NCI-H1105 treated with DMSO at 0.1 percent for 48 hours (cell line): ENCODE measurements at places on chromosomes 12 and 14.
A peak's percentile ranks its signal among the peaks of the same experiment; 100 is the strongest.

- DNase-seq, result no peak
Measured at GRCh38 chr14:69320581-69321365, 60.8 kb downstream of the GALNT16 start.

- no peak for DNase-seq
Measured at GRCh38 chr14:60867503-60868172, 113.2 kb downstream of the TRMT5 start.

DNA sequence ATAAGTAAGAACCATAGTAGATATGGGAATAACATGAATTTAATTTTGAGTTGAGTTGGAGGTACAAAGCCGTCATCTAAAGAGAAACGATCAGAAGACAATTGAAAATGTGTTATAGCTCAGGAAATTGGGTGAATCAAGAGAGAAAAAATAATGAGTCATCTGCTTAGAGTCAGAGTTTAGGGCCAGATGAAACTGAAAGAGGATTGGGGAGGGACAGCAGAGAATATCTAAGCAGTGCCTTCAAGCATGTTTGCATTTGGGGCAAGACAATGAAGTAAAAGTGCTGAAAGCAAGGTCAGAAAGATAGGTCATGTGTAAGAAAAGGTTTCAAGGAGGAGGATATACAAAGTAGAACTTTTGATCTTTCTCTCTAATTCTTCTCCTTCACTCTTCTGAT is 49.4 kb downstream of the SLC15A5 start:
- no peak for DNase-seq

- no peak for DNase-seq
Measured at GRCh38 chr14:92175811-92176210, 54.0 kb downstream of the CPSF2 start.

GRCh38 chr12:9667403-9668160 is 1.9 kb upstream of the CLEC2D start:
- DNase-seq, result no peak

- no peak for DNase-seq
Measured at GRCh38 chr12:70779250-70779649, 141.3 kb downstream of the PTPRR start.

- DNase-seq, result no peak
Measured at GRCh38 chr14:54197369-54197768, 199.4 kb upstream of the CDKN3 start.

DNA sequence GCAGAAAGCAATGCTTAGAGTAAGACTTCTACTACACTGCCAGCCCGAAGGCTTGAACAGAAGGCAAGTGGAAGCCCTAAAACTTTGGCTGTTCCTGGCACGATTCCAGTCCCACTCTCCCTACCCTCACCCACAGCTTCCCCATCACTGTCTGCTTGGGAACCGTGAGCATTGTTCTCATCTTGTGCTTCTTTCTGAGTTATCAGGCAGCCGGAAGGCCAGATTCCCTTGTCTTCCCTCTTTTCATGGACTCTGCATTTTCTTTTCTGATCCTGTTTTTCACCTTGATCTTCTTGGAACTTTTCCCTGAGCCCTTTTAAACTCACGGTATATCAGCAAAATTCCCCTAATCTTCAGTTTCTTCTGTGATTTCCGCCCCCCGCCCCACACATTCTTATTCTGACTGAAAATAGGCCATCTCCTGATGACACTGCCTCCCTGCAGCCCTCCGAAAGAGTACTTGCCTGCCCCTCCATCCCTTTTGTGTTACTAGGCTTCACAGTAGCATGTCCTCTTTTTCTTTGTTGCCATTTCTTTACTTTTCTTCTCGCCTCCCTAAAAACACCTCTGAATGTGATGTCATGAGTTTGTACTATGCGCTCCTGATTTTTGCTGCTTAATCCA is 29.9 kb downstream of the RCOR1 start:
- DNase-seq, result no peak

- DNase-seq, result no peak
Measured at GRCh38 chr12:104805186-104805585, 152.9 kb downstream of the SLC41A2 start.

DNA sequence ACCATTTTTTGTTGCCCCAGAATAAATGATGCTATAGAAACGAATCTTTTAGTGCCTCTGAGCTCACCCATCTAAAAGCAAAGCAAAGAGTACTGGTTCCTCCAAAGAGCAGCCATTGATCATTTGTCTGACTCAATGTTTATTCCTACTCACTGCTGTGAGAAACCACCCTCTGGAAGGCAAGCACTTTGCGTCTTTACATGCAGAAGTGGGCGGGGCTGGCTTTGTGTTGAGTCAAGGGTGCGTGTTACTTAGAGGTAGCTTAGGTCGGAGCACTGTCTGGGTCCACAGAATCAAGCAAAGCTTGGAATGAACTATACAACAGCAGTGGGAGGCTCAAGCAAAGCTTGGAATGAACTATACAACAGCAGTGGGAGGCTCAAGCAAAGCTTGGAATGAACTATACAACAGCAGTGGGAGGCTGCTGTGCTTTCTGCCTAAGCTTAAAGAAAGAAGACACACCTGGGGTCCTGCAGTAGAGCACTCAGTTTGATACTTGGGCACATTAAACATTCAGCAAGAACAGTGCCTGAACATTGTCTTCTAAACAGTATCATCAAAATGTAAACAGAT is 77.2 kb upstream of the PRICKLE1 start:
- no peak for DNase-seq

- DNase-seq, result peak; percentile 56
Measured at GRCh38 chr14:70641548-70642302, at the start of gene TTC9. TTC9 (plus strand) TSS chr14:70641916; CDS start chr14:70642130, 214 bp downstream.

- no peak for DNase-seq
Measured at GRCh38 chr12:56932146-56932545, 2.1 kb downstream of the SDR9C7 start.

DNA sequence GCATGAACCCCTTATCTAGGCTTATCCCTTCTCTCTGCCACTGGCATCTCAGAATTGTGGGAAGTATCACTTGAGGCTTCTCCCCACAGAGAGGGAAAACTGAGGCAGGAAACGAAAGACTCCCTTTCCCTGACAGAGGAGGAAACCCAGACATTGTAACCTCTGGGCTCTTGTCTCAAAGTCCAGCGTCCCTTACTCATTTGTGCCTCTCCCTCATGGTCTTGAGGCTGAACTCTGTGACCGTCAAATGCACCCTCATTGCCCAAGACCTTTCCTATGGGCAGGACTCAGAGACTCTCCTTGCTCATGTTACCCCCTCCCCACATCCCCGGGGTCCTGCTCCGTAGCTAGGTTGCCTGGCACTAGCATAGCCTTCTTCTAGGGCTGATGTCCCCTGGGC is 3.8 kb downstream of the CACNB3 start:
- DNase-seq, result no peak

GRCh38 chr12:1405619-1406018 is 188.8 kb downstream of the FBXL14 start:
- no peak for DNase-seq

GRCh38 chr12:125247477-125247876 is 182.2 kb downstream of the AACS start:
- DNase-seq, result no peak

GRCh38 chr12:62783881-62784280 is 151.1 kb downstream of the PPM1H start:
- DNase-seq, result no peak

DNA sequence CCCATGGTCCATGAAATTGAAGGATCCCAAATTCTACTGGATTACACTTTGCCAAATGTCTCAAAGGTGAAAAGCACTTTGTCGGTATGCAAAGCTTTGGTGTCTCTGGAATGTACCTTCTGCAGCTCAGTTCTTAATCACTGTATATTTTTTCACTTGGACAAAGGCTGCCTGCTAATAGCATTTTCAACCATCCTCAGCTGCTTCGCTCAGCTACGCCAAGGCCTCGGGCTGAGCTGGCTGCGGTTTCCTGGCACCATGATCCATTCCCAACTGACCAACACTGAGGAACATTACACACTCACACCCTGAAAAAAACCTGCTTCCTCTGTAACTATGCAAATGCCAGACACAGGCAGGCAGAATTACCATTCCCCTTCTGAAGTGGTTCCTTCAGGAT is 335.2 kb downstream of the DPF3 start:
- no peak for DNase-seq

DNA sequence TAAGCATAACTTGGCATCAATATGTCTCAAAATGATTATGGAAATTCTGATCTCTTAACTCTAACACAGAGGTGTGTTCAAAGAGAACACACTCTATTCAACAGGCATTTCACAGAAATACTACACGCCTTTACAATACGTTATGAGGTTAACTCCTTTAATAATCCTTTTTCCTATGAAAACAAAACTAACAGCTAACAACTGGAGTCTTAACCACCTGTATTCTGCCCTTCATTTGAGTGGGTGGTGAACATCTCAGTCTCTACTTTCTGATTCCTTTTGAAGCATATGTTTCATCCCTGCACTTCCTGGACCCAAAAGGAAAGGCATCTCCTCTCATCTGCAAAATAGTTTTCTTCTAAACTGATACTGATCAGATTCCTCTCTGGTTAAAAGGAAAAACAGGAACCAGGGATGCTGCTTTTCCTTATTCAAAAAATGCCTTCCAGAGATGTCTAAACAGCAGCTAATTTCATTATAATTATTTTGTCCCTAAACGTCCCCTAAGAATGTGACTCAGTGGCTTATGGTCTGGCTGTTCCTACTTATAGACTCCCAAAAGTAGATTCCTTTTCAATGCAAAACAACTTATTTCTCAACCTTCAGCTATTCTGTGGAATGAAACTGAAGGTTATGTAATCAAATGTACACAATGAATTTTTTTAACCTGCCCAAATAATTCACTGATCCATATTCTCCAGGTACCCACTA is 24.1 kb downstream of the ITPR2 start:
- no peak for DNase-seq

- no peak for DNase-seq
Measured at GRCh38 chr12:109741286-109741969, 27.8 kb downstream of the FAM222A start.

DNA sequence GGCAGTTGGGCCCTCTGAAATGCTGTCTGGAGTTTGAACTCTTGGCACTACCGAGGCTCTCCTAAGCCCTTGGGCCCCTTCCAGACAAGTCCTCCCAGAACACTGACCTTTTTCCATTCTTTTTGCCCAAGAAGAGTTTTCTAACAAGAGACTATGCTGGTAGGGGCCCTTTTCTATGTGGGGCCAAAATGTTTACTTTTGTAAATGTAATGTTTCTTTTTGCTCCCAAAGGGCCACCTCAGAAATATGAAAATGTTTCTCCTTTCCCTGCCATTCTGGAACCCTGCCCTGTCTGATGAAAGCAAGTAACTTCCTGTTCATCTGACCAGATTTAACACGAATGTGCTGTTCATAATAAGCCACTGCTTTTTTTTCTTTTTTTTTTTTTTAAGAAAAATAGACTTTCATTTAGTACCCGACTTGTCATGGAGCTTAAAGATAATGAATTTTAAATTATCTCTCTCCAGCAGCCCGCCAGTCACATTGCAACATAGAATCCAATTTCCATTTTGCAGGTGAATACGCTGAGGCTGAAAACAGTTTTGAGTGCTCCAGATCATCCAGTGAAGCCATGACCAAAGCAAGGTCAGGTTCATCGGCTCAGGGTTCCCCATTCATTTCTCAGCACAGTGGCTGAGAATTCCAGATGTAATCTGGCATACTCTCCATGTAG is 169.9 kb downstream of the DPF3 start:
- DNase-seq, result no peak

GRCh38 chr14:106185837-106186233 is 659.5 kb downstream of the TMEM121 start:
- DNase-seq, result no peak

DNA sequence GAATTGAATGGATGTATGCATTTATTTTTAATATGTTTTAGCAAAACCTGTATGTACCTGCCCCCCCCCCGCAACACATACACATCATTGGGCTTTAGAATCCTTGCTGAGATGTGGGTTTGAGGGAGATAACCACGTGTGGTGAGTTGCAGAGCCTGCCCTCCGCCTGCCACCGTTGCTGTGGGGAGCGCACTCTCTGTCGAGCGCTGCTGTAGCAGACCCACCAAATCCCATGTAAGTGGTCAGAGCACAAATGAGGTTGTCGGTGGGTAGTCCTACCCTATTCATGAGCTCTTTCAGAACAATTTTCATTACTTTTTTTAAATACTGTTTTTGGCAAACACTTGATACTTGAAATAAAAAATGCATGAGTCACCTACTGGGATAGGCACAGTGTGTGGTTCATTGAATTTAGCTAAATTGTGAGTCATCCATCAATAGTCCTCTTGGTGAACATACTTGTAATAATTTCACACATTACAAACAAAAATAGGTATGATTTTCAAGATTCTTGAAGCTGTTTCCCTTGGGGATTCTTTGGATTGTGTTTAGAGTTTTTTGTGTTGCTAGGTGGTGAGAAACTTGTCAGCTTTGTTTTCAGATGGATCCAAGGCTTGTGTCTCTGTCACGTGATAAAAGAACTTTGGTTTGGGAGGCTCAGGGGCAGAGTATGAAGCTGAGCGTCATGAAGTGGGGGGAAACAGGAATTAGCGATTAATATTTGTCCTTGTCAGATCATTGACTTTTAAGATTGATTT is 107.6 kb downstream of the PTCSC3 start:
- no peak for DNase-seq

DNA sequence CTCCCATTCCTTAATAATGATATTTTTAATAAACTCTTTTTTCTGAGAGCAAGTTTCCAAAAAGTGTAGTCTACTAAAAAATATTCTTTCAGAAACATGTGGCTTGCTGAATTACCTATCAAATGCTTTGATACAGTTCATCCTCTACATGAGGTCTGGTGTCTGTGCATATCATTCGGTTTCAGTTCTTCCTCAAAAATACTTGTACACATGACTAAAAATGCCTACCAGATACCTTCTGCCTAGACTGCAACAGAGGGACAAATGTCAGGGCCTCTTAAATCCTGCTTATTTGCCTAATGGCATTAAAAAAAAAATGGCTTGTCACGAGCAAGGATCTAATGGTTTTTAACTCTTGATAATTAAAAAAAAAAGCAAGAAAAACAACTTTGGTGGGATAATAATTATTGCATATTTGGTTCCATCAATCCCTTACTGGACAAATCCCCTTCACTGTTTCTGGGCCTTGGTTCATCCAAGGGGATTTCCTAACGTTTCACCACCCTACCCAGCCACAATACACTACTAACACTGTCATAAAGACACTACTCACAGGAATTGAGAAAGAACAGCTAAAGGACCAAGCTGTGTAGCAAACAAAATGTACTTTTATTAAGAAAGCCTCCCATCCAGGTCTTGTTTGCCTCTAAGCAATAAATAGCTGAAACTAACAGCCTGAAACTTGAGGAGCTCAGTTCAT is 45.7 kb downstream of the PARP11 start:
- no peak for DNase-seq
